ENCODE measurements at places on chromosomes 3 and 15.
A peak's percentile ranks its signal among the peaks of the same experiment; 100 is the strongest.

DNA sequence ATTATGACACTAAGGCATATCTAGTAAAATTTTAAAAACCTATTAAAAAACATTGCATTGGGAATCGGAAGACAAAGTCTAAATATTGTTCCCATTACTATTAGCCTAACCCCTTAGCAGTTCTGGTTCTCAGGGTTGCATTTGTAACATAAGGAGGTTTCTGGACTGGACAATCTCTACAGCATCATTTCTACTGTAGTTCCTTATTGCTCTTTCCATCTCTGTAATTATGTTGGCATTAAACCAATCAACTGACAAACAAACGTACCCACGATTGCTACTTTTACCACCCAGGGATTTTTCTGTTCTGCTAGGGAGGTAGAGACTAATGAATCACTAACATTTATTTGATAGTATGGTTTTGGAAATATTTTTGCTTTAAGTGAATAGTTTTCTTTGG is 190.8 kb downstream of the CBLB start:
- DNase-seq = no peak

DNA sequence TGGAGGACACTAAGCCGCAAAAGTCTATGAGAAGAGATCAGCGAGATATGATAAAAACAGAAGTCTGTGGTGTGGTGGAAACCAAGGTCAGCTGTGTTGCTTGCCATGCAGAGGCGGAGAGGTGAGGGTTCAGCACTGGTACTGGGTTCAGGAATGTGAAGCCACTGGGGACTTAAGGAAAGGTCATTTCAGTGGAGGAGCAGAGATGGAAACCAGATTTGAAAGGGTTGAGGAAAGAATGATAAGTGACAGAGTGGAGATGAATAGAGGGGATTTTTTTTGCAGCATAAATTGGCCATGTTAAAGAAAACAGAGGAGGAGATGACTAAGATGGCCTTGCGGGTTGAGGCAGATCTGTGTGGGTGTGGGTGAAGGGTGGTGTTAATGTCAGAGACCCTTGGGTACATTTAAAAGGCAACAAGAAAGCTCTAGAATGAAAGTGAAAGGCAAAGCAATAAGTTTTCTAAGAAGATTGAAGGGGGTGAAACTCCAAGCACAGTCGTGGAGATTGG is 265.5 kb downstream of the ADAMTSL3 start:
- no peak for DNase-seq

DNA sequence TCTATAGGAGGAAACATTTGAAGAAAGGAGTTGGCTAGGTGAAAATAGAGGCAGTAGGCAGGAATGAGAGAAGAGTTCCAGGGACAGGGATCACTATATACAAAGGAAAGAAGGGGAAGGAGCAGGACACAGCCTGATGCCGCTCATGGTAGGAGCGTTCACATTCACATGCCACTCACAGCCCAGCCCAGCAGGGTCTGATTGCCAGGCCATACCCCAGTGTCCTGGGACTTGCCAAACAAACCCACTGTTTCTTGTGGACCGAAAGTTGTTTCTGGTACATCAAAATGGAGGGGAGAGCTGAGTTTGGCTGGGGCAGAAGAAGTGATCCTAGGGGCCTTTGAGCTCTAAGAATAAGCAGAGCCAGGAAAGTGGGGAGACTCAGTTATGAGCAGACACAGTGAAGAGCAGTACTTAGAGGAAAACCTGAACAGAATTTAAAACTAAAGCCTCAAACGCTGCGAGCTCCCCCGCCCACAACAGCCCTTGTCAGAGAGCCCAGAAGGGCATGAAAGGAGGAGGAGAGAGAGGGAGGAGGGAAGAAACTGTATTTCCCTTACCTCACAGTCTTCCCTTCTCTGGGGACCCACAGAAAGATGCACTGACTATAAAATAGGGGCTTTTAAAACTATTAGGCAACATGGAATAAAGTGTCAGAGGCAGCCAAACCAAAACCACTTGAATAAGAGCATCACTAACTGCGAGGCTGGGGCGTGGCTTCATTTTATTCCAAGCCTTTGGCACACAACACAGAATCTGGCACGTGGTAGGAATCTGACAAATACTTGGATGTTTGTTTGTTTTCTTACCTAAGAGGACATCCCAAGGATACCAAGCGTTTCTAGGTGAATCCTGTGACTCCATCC is 129.0 kb downstream of the RPL22L1 start:
- DNase-seq = peak; percentile 92

DNA sequence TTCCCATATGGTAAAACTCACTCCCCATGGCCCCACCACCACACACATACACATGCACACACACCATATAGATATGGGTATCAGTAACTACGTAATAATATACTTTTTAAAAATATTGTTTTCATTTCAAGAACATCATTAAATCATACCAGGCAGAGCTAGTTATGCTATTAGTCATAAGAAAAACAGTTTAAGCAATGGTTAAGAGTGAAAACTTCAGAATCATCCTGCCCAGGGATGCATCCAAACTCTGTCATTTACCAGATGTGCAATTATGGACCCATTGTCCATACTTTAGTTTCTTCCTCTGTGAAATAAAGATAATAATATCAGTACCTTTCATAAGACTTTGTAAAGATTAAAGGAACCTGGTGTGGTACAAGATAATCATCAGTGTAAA is 608.3 kb downstream of the RBMS3 start:
- DNase-seq = peak; percentile 23

DNA sequence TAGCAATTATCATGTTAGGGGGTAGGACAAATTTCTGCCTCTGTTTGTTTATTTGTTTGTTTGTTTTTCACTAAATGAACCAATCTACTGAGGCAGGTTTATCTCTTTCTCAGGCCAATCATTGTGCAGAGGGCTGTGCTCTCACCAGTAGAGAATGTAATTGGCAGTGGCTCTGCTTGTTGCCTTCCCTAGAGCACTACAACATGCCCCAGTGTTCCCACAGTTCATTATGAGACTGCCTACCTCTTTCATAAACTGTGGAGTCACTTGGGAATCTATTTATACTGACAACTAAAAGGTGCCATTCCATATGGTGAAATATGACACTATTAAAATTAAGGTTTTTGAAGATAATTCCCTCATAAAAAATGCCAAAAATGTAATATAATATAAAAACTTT is 196.3 kb upstream of the ALCAM start:
- no peak for DNase-seq

- DNase-seq = peak; percentile 94
Measured at GRCh38 chr3:8937064-8938020, 25.9 kb downstream of the RAD18 start.

DNA sequence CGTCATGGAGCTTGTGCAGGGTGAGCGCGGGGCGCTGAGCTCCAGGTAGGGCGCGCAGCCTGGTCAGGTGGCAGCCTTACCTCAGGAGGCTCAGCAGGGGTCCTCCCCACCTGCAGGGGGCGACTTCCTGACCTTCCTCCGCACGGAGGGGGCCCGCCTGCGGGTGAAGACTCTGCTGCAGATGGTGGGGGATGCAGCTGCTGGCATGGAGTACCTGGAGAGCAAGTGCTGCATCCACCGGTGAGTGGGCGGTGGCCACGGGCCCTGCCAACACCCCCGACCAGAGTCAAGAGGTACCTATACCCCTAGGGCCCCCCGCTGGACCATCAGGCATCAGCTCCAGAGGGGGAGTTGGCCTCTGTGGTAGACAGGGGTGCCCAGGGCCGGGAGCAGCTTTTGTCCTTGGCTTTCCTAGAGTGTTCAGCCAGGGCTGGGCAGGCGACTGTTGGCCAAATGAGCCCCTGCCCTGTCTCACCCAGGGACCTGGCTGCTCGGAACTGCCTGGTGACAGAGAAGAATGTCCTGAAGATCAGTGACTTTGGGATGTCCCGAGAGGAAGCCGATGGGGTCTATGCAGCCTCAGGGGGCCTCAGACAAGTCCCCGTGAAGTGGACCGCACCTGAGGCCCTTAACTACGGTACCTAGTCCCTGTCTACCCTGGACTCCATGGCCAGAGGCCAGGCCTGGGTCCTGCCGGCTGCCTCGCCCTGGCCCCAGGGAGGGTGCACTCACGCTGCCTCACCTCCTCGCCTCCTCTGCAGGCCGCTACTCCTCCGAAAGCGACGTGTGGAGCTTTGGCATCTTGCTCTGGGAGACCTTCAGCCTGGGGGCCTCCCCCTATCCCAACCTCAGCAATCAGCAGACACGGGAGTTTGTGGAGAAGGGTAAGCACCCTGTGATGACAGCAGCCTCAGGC is 9.1 kb downstream of the FES start:
- no peak for DNase-seq

GRCh38 chr15:75705854-75706681 is 6.6 kb downstream of the CSPG4 start:
- DNase-seq = no peak

GRCh38 chr3:47782446-47783308 is 984 bp upstream of the SMARCC1 start:
- no peak for DNase-seq

DNA sequence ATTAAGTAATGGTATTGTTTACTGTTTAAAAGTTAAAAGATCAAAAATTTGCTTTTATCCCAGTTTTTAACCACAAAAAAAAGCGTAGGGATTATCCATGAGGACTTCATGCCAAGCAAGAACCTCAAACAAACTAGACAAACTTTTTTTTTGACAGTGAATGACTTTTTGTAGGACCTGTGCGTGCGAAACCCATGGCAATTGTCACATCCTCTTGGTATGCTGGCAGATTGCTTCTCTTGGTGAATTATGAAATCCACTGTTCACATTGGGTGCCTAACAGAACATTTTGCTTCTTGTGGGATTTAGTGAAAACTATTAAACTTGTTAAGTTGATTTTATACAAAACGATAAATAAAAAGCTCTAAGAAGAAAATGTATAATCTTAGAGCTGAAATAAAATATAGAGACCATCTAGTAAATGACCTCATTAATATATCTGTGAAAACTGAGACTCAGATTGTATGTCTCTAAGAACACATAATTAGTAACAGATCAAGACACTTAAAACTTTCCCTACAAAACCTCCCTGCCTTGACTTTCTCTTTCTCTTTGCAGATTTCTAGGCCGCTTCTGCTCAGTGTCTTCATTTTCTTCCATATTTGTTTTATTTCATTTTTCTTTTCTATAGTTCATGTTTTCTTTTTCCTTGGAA is 87.3 kb upstream of the CGNL1 start:
- no peak for DNase-seq

GRCh38 chr15:66799242-66799641 is 97.2 kb downstream of the SMAD6 start:
- no peak for DNase-seq

DNA sequence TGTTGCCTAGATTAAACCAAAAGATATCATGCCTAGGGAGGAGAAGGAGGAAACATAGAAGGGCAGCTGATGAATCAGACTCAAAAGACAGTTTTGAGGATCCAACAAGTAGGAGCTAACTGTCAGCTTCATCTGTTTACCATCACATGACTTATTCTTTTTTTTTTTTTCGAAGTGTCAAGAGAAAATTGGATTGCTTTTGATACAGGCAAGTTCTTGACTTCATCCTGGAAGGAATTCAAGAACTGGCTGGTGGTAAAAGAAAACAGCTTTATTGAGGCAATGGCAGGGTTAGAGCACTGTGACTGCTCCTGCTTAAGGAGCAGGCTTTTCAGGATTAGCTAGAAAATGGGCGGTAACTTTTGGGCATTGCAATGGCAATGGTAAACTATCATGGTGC is 227.5 kb upstream of the KCNMB2 start:
- no peak for DNase-seq

DNA sequence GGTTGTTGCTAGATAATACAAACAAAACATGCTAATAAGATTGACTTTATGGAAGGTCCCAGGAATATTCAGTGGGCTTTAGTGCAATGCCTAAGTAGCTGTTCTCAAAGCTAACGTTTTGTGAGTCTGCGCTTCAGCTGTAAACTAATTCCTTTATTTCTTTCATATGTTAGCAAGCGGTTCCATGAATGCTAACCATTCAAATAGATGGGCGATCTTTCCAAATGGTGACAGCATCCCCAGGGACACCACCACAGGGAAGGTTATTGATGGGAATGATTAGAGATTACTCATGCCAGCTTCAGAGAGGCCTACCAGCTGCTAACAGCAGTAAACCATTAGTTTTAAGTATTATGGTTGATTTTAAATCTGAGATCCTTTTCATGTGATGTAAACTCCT is 405.7 kb upstream of the MCTP2 start:
- DNase-seq = no peak

DNA sequence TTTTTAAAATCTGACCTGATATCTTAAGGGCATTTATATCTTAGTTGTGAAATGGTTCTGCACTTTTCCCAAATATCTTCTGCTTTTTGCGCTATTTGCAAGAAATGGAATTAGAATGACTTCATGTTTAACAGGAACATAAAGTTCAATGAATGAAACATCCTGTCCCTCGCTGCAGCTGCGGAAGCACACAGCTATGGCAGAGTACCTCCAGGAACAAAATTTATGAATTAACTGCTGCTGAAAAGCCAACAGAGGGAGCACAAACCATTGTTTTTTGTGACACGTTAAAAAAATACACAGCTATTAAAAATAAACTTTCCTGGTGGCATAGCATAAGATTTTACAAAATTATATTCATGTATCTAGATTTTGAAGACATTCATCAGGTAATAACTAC is 404.4 kb upstream of the MDFIC2 start:
- DNase-seq = peak; percentile 54

- peak; percentile 24 for DNase-seq
Measured at GRCh38 chr3:127819656-127820055, 2.7 kb downstream of the MGLL start.

- peak; percentile 47 for DNase-seq
Measured at GRCh38 chr3:4746241-4746958, 232.8 kb upstream of the BHLHE40 start.

DNA sequence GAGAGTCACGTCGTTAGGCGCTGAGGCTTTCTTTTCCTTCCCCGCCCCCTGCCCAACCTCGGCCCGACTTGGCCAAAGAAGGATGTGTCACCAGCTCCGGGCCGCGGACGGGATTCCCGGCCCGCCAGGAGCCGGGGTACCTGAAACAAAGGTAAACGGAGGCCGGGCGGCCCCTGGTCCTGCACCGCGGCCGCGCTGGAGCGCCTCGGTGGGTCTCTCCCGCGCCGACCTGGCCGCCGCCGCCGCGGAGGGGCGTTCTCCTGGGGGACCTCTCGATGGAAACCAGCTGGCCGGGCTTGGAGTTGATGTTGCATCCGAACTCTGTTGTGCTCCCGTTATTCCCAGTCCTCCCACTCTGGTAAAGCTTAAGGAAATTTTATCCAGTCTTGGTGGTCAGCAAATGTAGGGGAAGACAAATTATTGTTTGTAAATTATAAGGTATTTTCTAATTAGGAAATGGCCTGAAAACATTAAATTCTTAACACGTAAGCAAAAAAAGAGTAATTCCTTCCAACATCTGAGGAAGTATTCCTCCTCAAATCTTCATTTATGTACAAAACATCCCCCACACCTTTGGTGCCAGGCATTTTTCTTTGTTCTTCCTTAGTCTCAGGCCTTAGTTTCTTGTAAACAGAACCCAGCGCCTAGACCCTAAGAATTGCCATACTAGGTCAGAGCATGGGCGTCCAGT is 888 bp downstream of the PPP2R3A start:
- DNase-seq = peak; percentile 27

GRCh38 chr3:72227486-72228070 is 442.6 kb upstream of the PROK2 start:
- peak; percentile 15 for DNase-seq

- peak; percentile 52 for DNase-seq
Measured at GRCh38 chr15:43239732-43240491, 19.1 kb upstream of the EPB42 start.

- DNase-seq = no peak
Measured at GRCh38 chr15:87317900-87318299, 938.6 kb downstream of the NTRK3 start.

GRCh38 chr15:64209680-64210334 is 47.0 kb upstream of the PPIB start:
- DNase-seq = peak; percentile 68
